ENCODE measurements at places on chromosomes 6 and 20. TPM values are rescaled to one million over a fixed set of nuclear protein-coding genes. Genes with fewer than 3 reads are reported as not detected.

DNA sequence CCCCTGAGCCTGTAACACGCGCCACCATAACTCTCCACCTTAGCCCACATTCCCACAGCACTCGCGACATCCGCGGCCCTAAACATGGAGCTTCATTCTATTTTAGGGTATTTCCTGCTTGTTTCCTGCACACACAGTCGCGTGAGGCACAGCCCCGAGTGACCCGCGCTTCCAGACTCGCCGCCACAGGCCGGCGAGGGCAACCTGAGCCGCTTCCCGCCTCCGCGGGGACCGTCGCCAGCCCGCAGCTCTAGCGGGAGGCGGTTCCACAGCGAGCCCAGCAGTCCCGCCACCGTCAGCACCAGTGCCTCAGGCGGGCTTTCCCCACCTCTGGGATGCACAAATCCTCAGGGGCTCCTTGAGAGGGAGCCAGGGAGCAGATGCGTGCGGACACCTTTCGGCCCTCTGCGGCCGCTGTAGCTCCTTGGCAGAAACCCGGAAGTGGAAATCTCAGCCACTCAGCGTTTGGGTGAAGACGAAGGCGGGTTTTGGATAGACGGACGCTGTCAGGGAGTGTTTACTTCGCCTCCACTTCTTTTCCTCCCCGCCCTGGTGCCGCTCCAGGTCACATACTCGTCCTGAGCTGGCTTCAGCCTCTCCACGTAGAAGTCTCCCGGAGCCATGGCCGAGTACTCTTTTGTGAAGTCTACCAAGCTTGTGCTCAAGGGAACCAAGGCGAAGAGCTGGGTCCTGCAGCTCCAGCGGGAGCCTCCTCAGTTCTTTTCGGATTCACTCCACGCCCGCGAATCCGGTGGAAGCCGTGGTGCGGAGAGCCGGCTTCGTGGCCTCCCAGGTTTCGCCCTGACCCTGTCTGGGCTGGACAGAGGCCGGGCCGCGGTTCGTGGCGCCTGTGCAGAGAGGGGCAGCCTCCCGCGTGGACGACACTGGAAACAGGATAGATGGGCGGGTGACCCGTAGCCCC is 2177.4 kb upstream of the DEFB115 start:
- DNase-seq = peak; percentile 13

DNA sequence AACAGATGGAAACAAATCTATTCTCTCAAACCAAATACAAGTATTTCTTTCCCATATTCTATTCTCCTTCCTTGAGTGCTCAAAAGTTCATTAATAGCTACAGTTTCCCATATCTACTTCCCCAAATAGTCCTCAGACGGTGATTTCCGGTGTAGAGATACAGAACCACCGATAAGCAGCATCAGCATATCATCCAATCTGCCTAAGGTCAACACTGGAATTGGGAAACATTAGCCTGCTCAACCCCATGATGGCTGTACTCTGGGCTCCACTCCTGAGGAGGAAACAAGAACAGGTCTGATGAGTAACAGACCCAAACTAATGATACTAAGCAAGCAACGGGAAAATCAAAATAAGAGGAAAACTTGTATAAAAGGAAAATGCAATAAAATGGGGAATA is 115.6 kb downstream of the EPB41L2 start:
- no peak for DNase-seq

Gene IGF2R
- 50.8 TPM for total RNA-seq

GRCh38 chr6:52937908-52938307 is 28.4 kb upstream of the GSTA3 start:
- DNase-seq = peak; percentile 74

DNA sequence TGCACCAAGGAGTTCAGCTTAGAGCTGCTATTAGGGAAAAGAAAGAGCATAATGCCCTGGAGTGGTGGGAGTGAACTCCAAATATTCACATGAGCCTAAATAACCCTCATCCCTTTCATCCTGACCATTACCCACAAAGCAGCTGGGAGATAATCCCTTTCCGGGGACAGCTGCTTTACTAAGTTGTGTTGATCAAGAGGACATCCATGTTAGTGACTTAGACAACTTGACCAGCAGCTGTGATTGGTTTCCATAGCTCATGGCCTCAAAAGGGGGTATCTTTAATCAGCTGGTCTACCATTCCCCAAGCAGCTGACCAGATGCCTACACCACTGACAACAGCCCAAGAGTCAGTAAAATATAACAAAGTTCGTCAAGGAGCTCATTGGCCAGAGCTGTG is 75.8 kb upstream of the LY86 start:
- no peak for DNase-seq

Gene NINL
- 6.5 TPM for total RNA-seq

DNA sequence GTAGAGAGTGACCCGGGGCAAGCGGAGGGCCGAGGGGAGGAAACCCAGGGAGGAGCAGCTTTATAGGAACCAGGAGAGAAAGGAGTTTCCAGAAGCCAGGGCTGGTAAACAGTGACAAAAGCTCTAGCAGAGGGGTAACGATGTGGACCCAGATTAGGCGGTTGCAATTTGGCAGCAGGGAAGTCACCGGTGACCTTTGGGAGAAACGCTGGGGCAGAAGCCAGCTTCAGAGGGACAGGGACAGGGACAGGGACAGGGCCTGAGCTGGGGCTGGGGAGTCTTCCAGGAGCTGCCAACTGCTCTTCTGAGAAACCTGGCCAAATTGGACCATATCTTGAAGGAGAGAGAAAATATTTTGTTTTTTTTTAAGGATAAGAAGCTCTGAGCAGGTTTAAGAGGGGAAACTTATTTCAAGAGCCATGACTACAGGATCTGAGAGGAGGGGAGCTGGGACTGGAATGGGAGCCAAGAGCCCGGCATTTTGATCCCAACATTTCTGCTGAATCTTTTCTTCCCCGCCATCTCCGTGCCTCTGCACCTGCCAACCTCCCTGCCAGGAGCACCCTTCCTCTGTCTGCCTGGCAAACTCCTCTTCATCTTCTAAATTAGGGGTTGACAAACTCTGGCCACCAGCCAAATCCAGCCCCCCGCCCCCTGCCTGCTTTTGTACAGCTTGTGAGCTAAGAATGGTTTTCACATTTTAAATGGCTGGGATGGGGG is 22.6 kb upstream of the PREX1 start:
- no peak for DNase-seq

DNA sequence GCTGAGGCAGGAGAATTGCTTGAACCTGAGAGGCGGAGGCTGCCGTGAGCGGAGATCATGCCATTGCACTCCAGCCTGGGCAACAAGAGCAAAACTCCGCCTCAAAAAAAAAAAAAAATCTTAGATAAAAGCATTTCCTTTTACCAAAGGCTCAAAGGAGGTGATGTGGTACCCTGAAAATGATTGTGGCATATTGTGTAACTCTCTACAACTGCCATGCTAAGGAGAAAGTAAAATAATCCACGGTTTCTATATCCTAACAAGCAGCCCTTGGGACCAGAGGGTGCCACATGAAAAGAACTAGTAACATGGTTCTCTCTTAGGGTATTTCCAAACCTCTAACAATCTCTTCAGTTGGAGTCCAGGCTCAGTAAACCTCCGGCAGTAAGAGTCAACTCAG is 38.8 kb upstream of the SLA2 start:
- DNase-seq = no peak

Gene ARHGAP18
- 26.9 TPM for total RNA-seq

DNA sequence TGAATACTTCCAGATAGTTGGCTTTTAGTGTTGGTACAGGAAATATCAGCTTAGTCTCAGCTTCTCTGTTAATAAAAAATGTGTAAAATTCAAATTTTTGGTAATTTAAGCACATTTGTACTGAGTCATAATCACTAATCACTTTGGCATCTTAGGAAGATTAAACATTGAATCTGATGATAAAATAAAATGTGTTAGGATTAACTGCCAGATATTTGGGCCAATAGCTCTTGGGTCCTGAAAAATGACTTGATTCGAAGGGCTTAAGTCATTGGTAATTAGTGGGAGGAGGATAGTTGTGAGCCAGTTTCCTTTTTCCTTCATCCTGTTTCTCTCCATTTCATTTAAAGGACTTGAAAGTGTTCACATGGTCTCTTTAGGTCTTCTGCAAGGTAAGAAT is 426.1 kb downstream of the RFPL4B start:
- no peak for DNase-seq
